ENCODE measurements at places on chromosomes 12 and 14. TPM values are rescaled to one million over a fixed set of nuclear protein-coding genes. Genes with fewer than 3 reads are reported as not detected.

DNA sequence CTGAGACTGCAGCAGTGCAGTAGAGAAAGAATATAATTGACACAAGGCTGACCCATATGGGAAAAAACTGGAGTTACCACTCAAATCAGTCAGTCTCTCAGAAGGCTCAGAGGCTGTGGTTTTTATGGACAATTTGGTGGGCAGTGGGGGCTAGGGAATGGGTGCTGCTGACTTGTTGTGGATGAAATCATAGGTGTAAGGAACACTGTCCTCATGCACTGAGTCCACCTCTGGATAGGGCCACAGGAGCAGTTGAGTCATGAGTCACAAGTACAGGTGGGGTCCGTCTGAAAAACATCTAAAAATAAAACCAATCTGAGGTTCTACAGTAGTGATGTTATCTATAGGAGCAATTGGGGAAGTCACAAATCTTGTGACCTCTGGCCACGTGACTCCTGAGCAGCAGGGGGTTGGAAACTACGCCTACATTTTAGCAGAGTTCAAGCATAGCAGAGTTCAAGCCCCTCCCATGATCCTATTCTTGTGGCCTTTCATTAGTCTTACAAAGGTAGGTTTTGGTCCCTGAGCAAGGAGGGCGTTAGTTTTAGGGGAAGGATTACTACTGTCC is 18.1 kb upstream of the SGPP1 start:
- no peak overlapping the region for H3K27ac ChIP-seq
- H3K27me3 ChIP-seq, result peaks cover 15% of the 10 kb centered on the region
- no peaks in the 10 kb centered on the region for H3K4me1 ChIP-seq
- no peak overlapping the region for H3K4me3 ChIP-seq
- no peaks in the 10 kb centered on the region for H3K36me3 ChIP-seq

- DNase-seq, result no peak
- no peak overlapping the region for H3K4me3 ChIP-seq
- no peaks in the 10 kb centered on the region for H3K36me3 ChIP-seq
- H3K27ac ChIP-seq, result no peak overlapping the region
- no peaks in the 10 kb centered on the region for H3K27me3 ChIP-seq
Observed at GRCh38 chr14:35235840-35236239, 56.3 kb upstream of the PSMA6 start.

- no peaks in the 10 kb centered on the region for H3K36me3 ChIP-seq
- DNase-seq, result peak; percentile 82
- no peak overlapping the region for H3K4me3 ChIP-seq
Observed at GRCh38 chr12:5078423-5078822, 34.7 kb downstream of the KCNA5 start.

DNA sequence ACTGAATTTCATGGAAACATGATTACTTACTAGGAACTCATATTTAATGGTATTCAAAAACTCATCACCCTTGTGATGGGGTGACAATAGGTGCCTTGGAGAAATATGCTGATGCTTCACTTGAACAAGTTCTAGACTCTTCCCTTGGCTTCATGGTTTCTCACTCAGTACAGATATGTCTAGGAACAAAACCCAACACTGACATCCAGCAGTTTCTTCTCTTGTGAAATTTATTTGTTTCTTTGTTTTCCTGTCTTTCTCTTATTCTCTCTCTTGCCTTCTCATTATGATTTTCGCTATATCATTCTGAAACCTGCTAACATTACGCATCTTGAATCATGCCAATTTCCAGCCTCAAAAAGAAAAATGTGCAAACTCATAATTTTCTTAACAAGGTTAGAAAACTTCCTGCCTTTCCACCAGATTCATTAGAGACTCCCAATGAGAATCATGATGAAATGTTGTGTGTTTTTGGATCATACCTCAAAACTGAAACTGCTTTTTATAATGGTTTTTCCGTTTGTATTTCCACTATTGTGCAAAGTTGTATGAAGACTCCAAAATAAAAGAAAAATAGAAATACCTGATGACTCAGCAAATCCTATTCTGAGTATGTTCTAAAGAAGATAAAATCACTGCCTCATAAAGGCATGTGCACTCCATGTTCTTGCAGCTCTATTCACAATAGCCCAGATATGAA is 1021.5 kb downstream of the TMEM121 start:
- no peak overlapping the region for H3K27ac ChIP-seq
- no peaks in the 10 kb centered on the region for H3K4me1 ChIP-seq
- H3K27me3 ChIP-seq, result peaks cover 36% of the 10 kb centered on the region
- no peak for DNase-seq
- no peak overlapping the region for H3K4me3 ChIP-seq

DNA sequence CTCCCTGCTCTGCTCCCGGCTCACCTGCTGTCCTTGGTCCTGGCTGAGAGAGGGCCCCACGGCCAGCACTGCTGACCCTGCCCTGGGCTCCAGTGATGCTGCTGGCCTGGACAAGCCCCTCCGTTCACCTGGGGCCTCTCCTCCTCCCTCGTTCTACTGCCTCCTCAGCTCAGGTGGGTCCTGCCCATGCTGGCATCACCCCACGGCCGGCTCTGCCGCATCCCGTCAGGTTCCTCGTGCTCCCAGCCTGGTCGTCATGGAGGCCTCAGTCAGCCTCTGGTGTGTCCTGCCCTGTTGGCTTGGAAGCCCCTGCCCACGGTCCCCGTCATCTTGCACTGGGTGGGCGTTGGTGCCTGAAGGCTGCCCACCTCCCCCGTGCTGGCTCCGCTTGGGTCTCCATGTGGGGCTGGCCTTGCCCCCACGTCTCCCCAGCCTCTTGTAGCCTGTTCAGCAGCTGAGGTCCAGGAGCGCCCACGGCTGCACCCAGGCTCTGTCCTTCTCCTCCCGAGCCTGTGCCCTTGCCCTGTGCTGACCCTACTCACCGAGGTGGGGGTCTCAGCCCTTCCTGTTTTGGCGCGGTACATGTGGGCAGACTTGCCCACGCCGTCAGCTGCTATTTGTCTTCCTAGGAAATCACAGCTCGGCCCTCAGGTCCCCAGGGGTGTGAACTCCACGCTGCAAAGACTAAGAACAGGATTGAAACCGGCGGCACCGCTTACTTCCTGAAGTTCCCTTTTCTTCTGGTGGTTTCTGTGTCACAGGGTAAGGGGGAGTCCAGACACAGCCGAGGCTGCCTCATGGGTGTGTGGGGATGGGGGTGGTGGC is 121.6 kb downstream of the TMEM121 start:
- H3K4me3 ChIP-seq, result no peak overlapping the region
- no peaks in the 10 kb centered on the region for H3K4me1 ChIP-seq
- no peak overlapping the region for H3K27ac ChIP-seq
- H3K36me3 ChIP-seq, result no peaks in the 10 kb centered on the region
- no peak for DNase-seq
- no peaks in the 10 kb centered on the region for H3K27me3 ChIP-seq

DNA sequence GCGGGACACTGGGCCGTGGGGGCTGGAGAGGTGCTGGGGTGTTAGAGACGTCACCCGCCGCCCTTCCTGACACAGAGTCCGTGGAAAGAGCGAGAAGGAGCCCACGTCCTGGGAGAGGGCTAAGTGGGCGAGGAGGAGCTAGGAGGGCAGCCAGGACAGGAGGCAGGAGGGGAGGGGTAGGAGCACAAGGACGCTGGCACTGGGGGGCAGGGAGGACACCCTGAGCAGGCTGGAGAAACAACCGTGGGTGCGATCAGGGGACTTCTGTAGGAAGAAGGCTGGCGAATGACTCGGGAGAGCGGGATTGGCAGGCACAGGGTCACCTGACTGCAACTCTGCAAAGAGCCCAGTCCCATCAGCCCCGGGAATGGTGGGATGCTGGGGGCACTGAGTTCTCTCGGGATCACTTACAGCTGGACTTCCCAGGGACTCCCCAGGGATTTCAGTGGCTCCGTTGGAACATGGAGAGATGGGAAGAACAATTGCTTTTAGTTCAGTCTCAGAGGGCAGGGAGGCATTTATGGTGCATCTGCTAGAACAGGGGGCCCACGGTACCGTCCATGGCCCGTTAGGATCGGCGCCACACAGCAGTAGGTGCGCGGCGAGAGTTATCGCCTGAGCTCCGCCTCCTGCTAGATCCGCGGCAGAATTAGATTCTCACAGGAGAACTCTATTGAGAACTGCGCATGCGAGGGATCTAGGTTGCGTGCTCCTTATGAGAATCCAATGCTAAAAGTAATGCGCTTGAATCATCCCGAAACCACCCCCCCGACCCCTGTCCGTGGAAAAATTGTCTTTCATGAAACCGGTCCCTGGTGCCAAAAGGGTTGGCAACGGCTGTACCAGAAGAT is 24.3 kb downstream of the UBR7 start:
- peaks cover 29% of the 10 kb centered on the region for H3K36me3 ChIP-seq
- peaks cover 5% of the 10 kb centered on the region for H3K4me1 ChIP-seq
- no peak overlapping the region for H3K27ac ChIP-seq
- H3K4me3 ChIP-seq, result peak overlapping the region; percentile 64
- DNase-seq, result peak; percentile 17

DNA sequence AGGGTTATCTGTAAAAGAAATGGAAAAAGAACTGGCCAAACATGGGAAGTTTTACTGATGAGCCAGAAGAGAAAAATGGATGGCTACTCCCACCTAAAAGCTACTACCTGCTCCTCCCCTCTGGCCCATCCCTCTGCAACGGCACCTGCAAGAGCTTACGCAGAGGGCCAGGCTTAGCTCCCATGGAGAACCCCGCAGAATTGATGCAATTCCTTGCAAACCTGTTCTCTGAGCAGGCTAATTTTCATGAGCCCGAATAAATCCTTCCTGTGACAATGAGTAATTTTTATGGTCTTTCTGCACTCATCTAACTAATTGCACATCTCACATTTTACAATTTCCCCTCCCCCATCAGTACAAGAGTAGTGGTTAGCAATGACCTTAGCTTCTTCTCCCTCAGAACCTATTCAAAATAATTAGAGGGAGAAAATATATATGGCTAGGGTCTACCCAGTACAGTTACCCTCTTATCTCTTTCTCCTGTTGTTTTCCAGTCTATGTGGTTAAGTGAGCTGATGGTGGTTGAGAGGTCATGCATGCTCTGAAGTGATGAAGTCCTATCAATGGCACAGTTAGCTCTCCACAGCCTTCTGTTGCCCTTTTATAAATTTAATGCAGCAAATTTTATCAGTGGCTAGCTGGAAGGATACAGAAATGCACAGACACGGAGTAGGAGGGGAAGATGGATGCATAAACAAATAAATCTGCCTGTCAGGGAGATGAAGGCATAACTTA is 67.7 kb upstream of the NTF3 start:
- H3K4me1 ChIP-seq, result no peaks in the 10 kb centered on the region
- no peak overlapping the region for H3K4me3 ChIP-seq

DNA sequence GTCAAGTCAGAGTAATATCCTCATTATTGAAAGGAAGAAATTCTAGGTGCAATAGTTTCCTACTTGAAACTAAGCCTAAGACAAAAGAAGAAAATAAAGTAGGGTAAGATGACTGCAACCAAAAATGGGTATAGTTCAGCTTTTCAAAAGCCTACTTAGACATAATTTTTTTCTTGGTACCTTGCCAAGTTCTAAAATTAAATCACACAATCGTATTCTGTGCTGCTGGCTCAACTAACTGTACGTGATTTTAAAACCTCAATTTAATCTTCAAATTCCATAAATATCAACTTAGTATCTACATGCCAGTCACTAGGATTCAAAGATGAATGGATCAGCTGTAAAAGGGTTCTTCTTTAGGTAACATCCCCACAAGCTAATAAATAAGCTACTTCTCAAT is 56.9 kb downstream of the SCAF11 start:
- H3K27ac ChIP-seq, result peak overlapping the region; percentile 24
- no peaks in the 10 kb centered on the region for H3K27me3 ChIP-seq
- no peak overlapping the region for H3K4me3 ChIP-seq
- DNase-seq, result no peak
- H3K36me3 ChIP-seq, result peaks cover 56% of the 10 kb centered on the region
- H3K4me1 ChIP-seq, result peaks cover 31% of the 10 kb centered on the region

DNA sequence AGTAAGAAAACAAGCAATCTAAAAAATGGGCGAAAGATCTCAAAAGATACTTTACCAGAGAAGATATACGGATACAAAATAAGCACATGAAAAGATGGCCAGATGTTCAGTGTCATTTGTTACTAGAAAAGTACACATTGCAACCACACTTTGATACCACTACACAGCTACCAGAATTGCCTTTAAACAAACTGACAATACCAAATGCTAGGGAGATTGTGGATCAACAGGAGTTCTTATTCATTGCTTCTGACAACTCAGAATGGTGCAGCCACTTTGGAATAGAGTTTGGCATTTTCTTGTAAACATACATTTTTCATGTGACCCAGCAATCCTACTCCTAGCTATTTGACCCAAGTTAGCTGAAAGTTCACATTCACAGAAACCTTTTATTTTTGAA is 136.3 kb downstream of the FUT8 start:
- no peaks in the 10 kb centered on the region for H3K4me1 ChIP-seq
- DNase-seq, result no peak
- H3K27me3 ChIP-seq, result no peaks in the 10 kb centered on the region

DNA sequence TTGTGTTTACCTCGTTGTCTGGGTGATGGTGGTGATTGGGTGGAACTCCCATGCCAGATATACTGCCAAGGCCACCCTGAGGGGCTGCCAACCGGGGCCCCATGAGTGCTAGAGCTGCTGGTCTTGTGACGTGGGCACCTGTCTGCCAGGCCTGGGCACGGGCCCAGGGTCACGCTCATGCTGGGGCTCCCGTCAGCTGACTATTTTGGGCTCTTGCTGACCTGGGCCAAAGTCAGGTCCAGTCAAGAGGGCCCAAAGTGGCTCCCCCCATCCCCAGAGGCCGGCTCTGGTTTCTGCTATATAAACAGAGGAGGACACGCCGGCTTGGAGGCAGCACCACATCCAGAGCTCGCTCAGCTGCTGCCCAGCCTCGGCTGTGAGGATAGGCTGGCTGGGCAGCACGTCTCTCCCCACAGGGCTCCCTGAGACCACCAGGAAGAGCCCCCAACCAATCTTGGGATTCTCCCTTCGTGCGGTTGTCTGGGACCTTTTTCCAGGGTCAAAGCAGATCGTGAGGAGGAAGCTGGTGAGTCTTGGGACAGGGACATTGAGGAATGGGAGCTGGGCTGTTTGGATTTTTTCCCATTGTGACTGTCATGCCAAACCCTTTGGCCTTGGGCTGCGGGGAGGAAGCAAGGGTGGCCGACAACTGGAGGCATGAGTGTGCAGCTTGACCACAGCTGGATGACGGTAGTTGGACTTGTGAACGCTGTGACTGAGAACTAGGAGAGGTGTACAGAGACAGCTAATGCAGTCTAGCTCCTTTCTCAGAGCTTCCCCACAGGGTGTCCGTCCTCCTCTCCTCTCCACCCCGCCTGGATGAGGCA is 7.6 kb upstream of the NR4A1 start:
- H3K4me3 ChIP-seq, result peak overlapping the region; percentile 65
- peaks cover 100% of the 10 kb centered on the region for H3K4me1 ChIP-seq
- H3K36me3 ChIP-seq, result no peaks in the 10 kb centered on the region
- peak overlapping the region; percentile 96 for H3K27ac ChIP-seq

TROAP gene
- total RNA-seq, result 0.66 TPM

USP5 gene
- total RNA-seq, result 73.6 TPM

INHBE gene
- not detected for total RNA-seq

DAO gene
- total RNA-seq, result not detected
